Anterior cingulate cortex (tissue), 58 donors: ENCODE measurements at places on chromosomes 1 and 21.

GRCh38 chr1:169108223-169108622, 1.7 kb downstream of the ATP1B1 start:
- no peak for DNase-seq

- DNase-seq: no peak
Measured at GRCh38 chr1:25537153-25537831, 6.1 kb upstream of the LDLRAP1 start.

DNA sequence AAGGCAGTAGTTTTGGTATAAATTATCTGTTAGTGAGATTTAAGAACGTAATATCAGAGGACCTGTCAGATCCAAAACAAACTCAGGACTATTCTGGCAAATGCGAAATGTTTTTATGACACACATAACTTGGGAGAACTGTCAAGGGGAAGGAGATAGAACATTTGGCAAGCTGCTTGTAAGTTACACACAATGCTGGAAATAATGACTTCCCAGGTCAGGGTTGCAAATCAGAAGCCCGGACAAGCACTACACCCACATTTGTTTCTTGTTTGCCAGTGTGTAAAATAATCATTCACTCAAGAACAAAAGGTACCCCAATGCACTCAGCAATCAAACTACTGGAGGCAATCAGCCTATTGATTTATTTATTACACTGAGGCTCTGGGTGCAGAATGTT, 354.7 kb downstream of the KCNH1 start:
- DNase-seq: no peak

GRCh38 chr1:44131411-44131810, 10.0 kb downstream of the KLF18 start:
- DNase-seq: no peak

- DNase-seq: no peak
Measured at GRCh38 chr1:71106658-71107322, 26.0 kb upstream of the ZRANB2 start.

GRCh38 chr21:41507521-41508414, at the start of gene TMPRSS2:
TMPRSS2 (minus strand) TSS chr21:41508158; CDS start chr21:41498133, 10,025 bp downstream.
- DNase-seq: no peak

- DNase-seq: no peak
Measured at GRCh38 chr1:52554756-52555155, 1.9 kb upstream of the TUT4 start.

DNA sequence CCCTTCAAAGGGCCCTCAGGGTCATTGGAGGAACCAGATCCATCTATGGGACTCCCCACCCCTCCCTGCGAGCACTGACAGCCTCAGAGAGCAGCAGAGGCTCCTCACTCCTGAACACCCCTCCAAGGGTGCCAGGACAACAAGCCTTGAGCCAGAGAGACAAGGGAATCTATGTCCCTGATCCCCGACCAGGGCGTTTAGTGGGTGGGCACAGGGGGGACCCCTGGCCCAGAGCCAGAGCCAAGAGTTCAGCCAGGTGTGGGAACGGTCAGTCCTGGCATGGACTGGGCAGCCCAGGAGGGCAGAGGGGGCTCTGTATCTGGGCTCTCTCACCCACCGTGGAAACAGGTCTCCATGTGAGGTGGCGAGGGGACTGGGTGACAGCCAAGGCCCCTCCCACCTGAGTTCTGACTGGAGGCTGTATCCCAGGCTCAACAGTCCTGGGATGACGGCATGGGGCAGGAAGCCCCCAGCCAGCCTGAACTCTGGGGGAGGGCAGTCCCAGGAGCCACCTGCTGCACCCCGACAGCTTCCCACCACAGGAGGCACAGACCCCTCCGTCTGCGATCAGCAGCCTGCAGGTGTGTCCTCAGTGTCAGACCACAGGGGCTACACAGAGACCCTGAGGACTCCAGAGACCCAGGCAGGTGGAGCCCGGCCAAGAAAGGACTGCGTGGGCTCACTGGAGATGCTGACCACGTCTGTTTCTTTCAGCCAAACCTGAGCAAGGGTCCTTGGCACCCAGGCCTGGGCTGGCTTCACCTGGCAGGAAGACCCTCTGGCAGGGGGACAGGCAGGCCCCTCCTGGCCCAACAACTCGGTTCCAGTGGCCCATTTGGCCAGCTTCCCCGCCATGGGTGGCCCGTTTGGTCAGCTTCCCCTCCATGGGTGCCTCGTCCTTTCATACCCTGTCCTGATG, 11.2 kb upstream of the SRARP start:
- no peak for DNase-seq

DNA sequence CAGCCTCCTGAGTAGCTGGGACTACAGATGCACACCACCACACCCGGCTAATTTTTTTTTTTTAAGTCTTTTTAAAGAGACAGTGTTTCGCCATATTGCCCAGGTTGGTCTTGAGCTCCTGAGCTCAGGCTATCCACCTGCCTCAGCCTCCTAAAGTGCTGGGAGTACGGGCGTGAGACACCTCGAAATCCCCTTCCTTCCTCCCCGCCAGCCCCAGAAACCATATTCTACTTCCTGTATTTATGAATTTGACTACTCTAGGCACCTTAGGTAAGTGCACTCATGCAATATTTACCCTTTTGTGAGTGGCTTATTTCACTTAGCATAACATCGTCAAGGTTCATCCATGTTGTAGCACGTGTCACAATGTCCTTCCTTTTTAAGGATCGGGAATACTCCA, 6.9 kb upstream of the LRP8 start:
- no peak for DNase-seq

DNA sequence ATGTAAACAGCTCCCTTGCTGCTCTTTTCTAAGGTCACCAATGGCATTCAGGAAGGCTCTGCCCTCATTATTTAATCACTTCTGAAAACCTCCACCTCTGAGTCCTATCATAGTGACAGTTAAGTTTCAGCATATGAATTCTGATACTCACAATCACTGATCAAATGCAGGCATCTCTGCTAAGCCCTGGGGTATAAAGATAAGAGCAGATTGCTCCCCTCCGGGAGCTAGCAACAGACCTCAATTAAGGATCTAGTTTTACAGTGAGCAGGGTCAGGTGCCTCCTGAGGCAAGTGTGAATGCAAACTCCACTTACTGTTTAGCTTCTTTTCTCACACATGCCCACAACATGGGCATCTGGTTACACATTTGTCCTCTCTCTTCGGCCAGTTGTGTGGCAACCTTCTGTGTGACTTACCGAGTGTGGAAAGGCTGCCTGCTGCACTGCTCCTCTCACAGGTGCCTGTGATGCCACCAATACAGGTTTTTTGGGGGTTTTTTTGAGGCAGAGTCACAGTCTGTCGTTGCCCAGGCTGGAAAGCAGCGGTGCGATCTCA, 15.0 kb downstream of the IL10RB start:
- DNase-seq: no peak

GRCh38 chr1:211068976-211069375, 65.0 kb downstream of the KCNH1 start:
- DNase-seq: no peak

GRCh38 chr1:178109348-178110143, 15.6 kb downstream of the RASAL2 start:
- no peak for DNase-seq

DNA sequence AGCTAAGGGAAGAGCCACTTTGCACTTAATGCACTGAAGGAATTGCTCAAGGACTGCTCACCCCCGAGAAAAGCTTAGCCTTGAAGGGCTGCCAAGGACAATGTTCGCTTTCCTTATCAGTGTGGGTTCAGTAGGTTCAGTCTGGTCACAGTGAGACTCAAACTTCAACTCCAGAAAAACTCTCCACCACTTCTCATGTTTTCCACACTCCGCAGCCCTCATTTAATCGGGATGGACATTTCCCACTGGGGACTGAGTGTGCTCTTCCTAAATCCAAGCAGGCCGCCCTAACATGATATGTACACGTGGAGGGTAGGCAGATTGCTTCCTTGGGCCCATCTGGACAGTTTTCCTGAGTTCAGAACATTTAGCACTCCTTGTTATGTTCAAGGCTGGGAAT, 19.5 kb downstream of the SUSD4 start:
- no peak for DNase-seq

DNA sequence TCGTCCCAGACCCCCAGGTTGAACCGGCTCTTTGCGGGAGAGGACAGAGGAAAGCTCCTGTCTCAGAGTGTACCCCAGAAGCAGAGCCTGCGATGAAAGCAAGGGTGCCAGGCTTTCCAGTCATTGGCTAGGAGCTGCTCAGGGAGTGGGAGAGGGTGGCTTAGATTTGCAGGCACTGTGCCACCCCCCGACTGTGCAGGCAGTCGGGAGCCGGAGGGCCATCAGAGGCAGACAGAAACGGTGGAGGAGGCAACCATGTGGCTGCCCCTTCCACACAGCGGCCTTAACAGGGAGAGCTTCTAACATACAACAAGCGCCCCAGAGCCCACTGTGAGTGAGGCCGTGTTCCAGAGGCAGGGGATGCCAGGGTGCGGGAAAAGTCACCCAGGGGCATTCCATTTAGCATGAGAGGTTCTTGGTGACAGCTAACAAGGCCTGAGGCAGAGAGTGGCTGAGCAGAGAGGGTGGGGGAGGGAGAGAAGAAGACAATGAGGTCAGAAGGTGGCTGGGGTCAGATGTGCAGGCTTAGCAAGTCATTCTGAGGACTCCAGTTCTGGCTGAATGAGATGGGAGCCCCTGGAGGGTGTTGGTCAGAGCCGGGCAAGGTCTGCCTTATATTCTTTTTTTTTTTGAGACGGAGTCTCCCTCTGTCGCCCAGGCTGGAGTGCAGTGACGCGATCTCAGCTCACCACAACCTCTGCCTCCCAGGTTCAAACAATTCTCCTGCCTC, 9.5 kb upstream of the C1orf167 start:
- no peak for DNase-seq

DNA sequence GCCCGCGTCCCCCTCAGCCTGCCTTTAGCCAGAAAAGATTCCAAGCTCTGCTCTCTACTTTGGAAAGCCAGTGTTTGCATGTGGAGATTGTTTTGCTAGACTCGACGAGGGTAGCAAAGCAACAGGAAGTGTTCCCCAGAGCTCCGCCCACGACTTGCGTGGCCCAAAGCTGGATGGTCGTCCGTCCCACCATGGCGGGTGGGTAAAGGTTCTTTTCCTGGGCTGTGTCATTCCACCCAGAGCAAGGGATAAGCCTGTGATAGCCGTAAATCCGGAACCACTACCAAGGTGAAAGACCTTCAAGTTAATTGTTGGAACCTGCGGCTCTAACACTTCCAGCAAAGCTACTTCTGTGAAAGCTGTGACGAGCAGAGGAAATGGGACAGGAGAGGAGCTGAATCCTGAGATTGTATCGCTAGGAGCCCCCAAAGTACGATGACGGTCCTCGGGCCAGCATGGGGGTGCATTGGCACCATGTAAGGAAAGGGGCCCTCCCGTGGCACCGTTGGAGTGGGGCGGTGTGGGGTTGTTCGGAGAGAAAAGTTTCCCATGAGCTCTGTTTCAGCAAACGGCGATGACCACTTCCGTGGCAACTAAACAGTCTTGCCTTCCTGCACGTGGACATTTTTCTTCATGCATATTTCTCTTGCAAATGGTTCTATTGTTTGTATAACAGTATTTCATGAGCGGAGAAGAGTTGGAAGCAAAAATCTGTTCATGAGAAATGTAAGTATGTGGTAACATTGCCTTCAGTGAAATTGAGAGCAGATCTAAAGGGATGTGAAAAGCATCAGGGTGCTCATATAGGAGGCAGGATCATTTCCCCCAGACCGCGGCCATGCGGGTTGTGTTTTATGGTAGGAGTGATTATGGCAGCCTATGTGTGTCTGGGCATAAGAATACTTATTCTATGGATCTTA, 8.4 kb downstream of the MX2 start:
- DNase-seq: no peak

DNA sequence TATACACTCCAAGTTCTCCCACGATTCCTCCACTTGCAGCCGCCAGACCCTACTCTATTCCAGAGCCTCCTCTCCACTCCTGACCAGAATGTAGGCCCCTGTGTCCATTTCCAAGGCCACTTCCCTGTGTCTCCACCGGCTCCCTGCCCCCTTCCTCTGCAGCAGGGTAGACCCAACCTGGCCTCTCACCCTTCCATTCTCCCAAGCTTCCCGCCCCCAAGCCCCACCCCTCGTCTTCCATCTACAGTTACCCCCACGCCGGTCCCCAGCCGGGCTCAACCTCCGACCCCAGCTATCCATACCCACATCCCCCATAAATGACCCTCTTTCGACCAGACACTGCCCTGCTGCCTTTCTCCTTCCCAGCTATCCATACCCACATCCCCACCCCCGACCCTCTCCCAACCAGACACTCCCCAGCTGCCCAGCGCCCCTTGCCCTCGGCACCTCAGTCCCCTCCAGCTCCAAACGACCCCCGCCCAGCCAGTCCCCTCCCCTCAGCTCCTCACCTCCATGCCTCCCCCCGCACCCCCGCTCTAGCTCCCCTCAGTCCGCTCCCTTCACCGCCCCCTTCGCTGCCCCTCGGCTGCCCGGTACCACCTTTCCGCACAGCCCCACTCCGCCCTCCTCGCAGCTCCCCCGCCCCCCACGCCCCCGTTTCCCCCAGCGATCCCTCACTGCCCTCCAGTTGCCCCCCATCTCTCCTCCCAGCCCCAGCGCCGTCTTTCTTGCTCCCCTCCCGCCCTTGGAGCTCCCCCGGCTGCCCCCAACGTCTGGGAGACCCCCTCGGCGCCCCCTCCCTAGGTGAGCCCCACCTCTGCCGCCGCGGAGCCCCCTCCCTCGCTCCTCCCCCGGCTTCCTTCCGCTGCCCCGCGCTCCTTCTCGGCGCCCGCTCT, 670 bp downstream of the RAB3B start:
- DNase-seq: no peak

GRCh38 chr1:60547821-60548220, 474.3 kb upstream of the C1orf87 start:
- peak; percentile 12 for DNase-seq

DNA sequence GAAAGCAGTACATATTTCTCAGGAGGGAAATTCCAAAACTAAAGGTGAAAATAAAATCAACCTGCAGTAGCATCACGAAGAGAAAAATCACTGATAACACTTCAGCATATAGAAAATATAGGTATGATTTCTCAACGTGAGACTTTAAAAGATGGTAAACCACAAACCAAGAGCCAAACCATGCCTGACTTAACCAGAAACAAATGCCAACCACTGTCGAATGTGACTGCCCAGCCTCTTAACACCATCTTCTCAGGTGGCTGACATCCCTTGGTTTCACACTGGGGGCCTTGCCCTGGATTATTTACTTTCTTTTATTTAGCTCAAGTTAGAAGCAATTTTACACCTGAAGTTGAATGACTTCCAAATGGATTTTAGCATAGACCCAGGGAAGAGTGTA, 10.1 kb downstream of the HMGCS2 start:
- no peak for DNase-seq

DNA sequence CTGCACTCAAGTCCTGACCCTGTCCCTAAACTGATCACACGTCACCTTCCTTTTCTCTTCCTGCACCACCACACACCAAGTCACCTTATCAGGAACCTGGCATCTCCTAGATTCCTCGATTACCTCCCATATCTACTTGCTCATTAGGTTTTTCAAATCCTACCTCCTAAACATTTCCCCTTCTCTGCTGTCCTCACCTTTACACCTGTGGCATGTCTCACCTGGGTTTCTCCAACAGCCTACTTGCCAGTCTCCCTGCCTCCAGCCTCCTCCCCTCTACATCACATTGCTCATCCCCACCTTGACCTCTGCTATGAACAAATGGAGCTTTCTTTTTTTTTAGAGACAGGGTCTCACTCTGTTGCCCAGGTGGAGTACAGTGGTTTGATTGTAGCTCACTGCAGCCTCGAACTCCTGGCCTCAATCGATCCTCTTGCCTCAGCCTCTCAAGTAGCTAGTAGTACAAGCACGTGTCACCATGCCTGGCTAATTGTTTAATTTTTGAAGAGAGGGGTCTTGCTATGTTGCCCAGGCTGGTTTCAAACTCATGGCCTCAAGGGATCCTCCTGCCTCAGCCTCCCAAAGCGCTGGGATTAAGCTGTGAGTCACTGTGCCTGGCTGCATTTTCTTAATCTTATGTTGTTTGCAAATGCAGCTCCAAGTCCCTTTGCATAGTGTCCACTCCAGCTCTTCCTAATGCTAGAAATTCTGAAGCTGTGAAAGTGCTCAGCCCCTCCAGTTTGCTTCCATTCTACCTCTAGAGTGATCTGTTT, 6.3 kb downstream of the IGSF9 start:
- DNase-seq: no peak
